NCI-H2107 (cell line): ENCODE measurements at places on chromosomes 1 and 21.

DNA sequence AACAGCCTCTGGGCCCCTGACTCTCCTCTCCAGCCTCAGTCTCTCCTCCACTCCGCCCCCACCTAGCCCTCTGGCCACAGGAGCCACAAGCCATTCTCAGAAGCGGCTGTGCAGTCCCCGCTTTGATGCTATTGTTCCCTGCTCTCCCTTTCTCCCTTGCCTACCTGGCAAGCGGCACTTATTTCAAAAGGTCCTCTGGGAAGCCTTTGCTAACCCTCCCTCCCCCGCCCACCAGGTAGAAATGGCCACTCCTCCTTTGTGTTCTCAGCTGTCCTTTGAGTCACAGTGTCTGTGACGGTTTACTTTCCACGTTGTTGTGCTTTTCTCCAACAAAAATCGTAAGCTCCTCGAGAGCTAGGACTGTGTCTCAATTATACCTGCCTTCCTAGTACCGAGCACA is 338.4 kb upstream of the PROX1 start:
- peak; percentile 32 for DNase-seq

DNA sequence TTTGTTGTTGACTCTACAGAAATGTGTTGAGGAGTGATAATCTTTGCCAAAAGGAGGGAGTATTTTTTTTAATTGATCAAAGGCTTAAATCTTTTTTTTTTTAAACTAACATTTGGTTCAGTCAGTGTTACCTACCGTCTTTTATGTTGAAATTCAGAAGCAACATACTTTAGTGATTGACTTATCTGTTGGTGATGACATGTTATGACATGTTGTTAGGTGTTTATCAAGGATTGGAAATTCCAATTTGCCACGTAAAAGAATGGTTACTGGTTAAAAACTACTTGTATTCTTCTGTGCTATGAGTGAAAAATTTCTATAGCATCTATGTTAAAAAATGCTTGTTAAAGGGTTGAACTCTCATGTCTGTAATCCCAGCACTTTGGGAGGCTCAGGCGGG is 61.2 kb downstream of the DNM3 start:
- DNase-seq, result no peak

GRCh38 chr1:156489935-156490293 is 10.7 kb downstream of the MEF2D start:
- DNase-seq, result no peak

- DNase-seq, result no peak
Measured at GRCh38 chr1:62371375-62371774, 52.1 kb upstream of the KANK4 start.

- no peak for DNase-seq
Measured at GRCh38 chr1:53652441-53653199, 86.3 kb downstream of the GLIS1 start.

DNA sequence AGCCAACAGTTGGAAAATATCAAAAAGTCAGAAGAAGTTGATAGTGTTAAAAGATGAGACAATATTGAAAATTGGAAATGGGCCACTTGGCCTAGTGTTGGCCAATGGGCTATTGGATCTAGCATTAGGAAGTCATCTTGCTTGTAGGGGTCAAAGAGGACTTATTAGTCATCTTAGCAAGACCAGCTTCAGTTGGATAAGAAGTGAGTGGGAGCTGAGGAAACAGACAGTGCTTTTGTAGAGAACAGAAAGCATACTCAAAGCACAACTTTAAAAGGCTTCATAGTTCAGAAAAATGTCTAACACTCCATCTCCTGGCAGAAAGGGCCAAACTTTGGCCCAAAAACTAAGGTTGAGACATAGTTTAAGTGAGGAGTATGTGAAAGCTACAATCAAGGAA is 139.9 kb upstream of the PKN2 start:
- no peak for DNase-seq

GRCh38 chr21:17651526-17651925 is 38.8 kb upstream of the BTG3 start:
- no peak for DNase-seq

DNA sequence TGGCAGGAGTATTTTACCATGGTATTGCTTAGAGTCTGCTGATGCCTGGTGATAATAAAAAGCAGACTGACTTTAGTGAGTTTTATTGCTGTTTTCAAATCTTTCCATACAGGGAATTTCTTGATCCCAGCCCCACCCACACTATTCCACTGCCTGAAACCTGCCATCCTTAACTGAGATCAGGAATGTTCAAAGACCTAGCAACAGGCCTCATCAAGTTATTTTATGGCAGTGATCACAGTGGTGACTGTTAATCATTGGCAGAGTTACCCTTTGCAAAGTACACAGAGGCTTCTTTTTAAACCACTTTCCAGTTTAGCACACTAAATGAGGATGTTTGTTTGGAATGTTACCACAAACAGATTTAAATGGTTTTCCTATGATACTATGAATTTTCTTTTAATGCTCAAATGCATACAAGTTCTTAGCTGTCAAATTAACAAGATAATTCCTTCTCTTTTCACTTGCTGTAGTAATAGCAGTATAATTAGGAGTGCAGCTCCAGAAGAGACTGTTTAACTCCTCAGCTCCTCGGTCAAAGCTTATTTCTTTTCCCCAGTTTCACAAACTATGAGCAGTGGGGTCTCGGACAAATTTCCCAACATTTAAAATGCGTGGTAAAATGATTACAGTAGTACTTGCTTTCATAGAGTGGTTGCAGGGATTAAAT is 69.9 kb upstream of the USP25 start:
- DNase-seq, result no peak

DNA sequence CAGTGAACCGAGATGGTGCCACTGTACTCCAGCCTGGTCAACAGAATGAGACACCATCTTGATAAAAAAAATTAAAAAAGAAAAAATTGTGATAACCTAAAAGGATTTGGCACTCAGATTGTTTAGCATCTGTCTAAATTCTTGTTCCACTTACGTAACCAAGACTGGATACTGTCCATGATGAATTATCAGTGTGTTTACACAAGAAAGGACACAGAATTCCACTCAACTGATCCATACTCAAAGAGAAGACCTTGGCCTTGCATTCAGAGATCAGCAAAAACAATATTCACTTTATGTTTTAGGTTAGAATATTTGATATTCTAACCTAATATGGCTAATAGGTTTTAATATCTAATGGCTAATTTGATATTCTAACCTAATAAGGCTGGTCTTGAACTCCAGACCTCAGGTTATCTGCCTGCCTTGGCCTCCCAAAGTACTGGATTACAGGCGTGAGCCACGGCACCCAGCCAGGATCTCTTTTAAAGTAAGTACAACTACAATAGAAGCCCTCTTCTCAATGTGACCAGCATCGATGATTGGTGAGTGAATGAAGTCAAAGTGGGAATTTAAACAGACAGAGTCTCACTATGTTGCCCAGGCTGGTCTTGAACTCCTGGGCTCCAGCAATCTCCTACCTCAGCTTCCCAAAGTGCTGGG is 43.1 kb upstream of the COX20 start:
- no peak for DNase-seq

GRCh38 chr1:181763736-181764135 is 280.4 kb downstream of the CACNA1E start:
- DNase-seq, result no peak

GRCh38 chr1:186183970-186184628 is 191.0 kb downstream of the TPR start:
- DNase-seq, result no peak

DNA sequence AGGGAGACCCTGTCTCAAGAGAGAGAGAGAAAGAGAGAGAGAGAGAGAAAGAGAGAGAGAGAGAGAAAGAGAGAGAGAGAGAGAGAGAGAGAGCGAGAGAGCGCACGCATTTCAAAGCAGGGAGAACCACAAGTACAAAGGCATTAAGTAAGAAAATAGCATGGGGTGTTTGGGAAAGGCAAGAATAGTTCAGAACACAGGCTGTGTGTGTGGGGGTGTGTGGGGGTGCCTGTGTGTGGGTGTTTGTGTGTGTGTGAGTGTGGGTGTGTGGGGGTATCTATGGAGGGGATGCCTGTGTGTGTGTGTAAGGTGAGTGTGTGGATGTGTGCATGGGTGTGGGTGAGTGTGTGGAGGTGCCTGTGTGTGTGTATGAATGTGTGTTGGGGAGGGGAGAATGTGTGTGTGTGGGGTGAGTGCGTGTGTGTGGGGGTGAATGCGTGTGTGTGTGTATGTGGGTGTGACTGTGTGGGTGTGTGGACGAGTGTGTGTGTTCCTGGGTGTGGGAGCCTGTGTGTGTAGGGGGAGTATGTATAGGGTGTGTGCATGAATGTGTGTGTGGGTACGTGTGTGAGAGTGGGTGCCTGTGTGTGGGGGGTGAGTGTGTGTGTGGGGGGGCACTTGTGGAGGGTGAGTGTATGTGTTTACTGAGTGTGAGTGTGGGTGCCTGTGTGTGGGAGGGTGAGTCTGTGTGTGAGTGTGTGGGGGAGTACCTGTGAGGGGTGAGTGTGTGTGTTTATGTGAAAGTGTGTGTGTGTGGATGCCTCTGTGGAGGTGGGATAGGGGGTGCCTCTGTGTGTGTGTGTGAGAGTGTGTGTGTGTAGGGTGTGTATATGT is 19.1 kb upstream of the HDAC1 start:
- DNase-seq, result no peak

DNA sequence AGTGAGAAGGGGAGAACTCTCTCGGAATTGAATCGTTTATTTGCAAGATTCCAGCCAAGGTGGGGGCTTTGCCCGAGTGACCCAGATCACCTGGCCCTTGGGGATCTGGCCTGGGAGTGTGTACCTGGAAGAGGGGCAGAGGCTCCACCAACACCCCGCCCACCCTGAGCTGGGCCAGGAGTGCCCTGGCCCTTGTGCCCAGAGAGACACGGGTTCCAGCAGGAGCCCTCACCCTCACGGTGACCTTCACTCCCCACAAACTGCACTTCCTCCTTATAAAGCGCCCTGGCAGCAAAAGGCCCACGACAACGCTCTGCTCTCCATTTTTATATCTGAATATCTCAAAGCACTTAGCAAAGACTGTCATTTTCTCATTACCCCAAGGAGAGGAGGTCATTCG is 16.6 kb downstream of the CASZ1 start:
- DNase-seq, result no peak

DNA sequence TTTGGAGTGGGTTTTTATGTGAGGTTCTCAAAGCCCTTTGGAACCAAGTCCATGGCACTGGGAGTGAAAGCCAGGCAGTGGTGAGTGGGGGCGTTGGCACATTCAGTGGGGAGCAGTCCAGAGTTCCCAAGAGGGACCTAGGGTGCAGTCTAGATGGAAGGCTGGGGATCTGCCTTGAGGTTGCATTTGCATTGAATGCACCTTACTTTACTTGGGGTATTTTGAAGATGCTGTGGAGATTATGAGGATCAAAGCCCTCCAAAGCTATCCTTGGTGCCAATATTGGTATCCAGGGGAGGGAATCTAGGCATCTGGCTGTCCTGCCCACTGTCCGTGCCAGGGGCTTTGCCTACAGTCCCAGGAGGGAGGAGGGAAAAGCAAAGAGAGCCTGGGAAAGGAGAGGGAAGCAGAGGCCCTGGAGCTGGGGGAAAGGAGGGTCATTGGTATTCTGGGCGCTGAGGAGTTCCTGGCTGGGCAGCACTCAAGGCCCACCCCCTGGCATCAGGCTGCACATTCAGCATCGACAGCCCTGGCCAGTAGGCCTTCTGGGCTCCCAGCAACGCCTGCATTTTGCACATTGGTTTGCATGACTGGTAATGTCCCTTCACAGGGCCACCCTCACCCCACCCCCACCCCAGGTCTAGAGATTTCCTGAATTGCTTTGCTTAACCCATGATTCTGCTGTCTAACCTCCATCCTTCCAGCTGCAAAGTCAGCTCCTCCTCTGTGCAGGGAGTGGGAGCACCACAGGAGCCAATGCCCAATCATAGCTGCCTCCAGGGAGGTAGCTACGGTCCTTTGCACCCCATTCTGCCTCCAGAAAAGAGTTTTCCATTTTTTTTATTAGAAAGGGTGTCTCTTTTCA is 843 bp upstream of the BCAN start:
- DNase-seq, result no peak

DNA sequence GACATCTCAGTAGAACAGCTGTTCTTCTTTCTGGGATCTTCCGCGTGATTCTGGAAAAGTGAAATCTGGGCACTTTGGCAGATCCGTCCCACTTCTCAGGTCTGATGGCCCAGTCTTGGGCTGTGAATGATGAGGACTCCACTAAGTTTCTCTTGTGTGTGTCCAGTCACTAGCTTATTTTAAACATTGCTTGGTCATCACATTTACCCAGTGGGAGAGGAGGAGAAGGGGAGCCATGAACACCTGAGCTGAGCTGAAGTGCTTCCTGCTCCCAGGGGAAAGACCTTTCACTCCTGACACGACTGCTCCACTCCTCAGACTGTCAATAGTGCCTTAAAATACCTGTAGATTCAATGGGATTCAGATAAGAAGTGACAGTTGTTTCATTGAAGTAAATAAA is 101.9 kb upstream of the SLC35F3 start:
- no peak for DNase-seq

DNA sequence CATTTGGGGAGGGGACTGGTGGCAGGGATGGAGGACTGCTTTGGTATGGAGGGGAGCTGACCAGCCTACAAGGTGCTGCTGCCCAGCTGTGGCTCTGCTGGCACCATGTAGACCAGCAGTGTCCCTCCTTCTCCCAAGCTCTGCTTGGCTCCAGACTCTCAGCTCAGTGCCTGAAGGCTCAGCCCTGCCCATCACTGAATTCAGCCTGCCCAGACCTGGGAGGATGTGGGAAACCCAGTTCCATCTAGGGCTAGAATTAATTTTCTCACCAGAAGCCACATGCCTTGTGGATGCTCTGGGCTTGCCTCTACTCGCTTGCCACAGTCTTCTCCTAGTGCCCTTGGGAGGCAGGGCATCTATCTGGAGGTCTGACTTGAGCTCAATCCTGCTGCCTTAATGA is 195.0 kb upstream of the EDN2 start:
- DNase-seq, result no peak

DNA sequence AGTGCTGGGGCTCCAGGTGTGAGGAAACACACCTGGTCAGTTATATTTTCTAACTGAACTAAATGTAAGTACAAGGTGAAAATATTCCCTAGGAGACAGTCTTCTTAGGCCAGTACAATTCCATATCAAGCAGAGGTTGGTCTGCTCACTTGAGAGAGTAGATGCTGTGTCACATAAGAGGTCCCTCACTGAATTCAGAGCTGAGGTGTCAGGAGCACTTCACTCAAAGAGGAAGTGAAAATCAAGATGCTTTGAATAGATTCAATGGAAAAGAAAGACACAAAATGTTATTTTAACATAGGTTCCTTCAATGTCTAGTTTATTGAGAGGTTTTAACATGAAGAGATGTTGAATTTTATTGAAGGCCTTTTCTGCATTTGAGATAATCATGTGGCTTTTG is 4.3 kb upstream of the FCRL3 start:
- no peak for DNase-seq

GRCh38 chr21:44871576-44872269 is 1.8 kb downstream of the PTTG1IP start:
- no peak for DNase-seq
